GM10248 (cell line): ENCODE measurements at places on chromosomes 16 and 17.

- DNase-seq, result no peak
Observed at GRCh38 chr16:30416624-30417528, 9.5 kb downstream of the ZNF771 start.

GRCh38 chr16:81491541-81492188, 47.1 kb downstream of the CMIP start:
- no peak for DNase-seq

GRCh38 chr17:56785997-56786680, 47.6 kb downstream of the C17orf67 start:
- DNase-seq, result no peak

DNA sequence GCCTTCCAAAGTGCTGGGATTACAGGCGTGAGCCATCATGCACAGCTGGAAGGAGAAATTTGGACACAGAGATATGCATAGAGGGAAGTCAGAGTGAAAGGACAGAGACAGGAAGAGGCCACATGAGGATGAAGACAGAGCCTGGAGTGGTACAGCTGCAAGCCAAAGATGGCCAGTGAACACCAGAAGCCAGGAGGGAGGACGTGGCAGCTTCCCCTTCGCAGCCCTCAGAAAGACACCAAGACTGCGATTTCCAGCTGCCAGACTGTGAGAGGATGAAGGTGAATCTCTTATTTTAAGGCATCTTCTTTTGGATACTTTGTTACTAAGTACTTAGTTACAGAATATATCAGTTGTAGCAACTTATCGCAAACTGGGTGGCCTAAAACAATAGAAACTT, 60.5 kb upstream of the PLCG2 start:
- DNase-seq, result no peak

DNA sequence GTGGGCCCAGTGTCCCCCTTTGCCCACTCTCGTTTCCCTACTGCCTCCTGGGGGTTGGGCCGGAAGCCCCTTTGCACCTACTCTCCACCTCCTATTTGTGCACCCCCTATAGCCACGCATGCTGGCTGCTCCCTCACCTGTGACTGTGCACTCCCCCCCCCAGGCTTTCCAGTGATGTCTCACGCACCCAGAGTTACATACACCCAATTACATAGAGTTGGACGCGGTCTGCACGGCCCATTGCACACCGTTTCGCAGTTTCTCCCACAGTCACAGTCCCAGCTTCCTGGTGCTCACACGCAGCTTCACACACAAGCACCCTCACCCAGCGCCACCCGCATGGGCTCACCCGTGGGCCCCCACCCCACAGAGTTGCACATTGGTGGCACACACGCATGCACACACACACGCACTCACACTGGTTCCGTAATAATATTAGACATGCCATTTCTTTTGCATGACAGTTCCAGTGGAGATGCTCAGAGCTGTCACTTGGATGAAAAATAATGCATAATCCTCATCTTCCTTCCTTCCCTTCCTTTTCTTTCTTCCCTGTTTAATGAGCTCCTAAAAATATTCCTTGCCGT, 21.5 kb upstream of the C1QL1 start:
- no peak for DNase-seq

DNA sequence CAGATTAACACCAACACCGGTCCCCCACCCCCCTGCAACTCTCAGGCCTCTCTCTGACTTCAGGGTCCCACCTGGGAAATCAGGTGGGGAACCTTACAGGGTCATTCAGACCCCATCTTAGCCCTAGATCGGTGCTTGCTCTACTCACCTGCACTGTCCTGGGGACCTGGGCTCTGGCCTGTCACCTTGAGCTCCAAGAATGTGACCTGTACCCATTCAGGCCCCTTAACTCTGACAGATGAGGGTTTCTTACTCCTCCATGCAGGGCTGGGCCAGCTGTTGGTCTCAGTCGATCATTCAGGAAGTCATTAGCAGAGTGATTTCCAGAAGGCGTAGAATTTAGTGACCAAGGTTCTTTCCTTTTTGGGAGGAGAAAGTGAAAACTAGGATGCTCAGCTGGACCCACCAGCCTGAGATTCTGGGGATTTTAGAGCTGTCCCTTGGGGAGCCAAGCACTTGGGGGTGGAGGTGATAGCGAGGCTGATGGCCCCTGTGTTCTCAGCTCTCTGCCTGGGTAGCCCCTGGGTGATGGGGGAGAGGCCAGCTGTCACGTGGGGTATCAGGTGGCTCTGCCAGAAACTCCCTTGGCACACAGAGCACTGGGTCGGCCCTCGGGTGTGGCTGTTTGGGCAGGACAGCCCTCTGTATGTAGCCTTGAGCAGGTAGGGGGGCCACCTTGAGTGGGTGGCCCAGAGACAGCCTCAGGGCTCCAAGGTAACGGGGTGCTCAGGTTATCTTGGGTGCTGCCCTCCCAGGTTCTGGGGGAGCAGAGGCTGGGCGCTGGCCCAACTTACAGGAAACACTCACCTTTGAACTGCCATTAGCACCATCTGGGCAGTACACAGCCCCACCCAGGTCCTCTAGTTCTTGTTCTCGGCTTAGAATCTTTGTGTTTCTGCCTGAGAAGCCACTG, 724 bp downstream of the MVP start:
- DNase-seq, result peak; percentile 72

GRCh38 chr16:88789594-88789993, 4.6 kb upstream of the PIEZO1 start:
- DNase-seq, result no peak

- peak; percentile 93 for DNase-seq
Observed at GRCh38 chr17:82228842-82229697, at the start of gene SLC16A3. SLC16A3 (plus strand) TSS chr17:82229042; CDS start chr17:82236009, 6,967 bp downstream.

- peak; percentile 76 for DNase-seq
Observed at GRCh38 chr17:65022751-65023700, 33.5 kb downstream of the GNA13 start.

DNA sequence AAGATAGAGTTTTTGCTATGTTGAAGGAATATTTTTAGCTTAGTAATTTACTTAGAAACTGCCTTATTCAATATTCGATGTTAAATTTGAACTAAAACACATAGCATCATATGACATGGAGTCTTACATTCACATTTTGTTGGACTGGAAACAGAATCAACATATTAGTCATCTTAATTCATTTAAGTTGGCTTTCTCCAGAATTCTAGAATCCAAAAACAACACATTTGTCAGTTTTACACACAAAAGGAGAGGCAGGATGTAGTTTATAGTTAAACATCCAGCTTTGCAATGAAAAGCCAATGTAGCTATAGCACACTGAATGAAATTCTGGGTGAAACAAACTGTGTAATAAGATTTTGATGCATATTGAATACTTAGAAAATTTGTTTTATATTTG, 43.3 kb downstream of the WWOX start:
- no peak for DNase-seq
